GM12892 (cell line): ENCODE measurements at places on chromosomes 6 and 20.

DNA sequence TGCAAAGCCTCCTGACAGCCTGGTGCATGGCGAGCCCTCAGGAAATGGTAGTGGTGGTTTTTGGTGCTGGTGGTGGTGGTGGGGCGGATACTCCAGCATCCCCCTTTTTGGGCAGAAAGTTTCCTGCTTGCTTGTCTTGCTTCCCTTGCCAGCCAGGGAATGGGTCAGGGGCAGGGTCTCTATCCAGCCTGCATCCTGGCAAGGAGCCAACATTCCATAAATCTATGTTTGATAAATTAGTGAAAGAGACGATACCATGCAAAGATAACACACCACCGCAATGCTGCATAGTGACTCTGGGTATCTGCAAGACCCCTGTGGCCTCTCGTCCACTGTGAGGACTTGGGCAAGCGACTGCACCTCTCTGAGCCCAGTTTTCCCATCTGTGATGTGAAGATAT lies 246.2 kb downstream of the LRFN2 start:
- DNase-seq: no peak

GRCh38 chr20:3199206-3199605 lies 5.3 kb downstream of the DDRGK1 start:
- DNase-seq: no peak

DNA sequence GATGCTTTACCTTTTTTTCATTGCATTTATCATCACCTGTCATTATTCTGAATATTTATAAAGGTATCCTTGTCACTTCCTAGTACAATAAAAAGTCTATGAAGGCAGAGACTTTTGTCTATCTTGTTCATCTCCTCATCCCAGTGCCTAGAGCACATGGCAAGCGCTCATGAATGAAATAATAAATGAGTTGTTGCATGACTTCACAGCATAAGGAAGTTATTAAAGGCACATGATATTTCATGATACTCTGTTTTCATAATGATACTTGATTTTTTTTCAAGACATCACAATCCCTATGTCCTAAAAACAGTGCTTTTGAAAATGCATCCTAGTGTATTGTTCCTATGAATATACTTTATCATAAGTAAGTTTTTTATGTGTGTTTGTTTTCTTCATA lies 310.6 kb upstream of the RSPO3 start:
- DNase-seq: no peak

DNA sequence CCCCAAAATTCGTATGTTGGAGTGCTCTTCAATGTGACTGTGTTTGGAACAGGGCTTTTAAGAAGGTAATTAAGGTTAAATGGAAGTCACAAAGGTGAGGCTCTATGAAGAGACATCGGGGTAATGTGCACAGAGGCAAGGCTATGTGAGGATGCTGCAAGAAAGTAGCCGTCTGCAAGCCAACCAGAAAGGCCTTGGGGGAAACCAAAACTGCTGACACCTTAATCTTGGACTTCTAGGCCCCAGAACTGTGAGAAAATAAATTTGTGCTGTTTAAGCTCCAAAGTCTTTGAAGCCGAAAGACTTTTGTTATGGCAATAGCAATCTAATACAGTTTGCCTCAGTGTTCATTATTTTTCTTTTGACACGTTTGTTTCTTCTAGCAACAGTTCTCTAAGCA lies 2.4 kb upstream of the IRAK1BP1 start:
- DNase-seq: no peak

DNA sequence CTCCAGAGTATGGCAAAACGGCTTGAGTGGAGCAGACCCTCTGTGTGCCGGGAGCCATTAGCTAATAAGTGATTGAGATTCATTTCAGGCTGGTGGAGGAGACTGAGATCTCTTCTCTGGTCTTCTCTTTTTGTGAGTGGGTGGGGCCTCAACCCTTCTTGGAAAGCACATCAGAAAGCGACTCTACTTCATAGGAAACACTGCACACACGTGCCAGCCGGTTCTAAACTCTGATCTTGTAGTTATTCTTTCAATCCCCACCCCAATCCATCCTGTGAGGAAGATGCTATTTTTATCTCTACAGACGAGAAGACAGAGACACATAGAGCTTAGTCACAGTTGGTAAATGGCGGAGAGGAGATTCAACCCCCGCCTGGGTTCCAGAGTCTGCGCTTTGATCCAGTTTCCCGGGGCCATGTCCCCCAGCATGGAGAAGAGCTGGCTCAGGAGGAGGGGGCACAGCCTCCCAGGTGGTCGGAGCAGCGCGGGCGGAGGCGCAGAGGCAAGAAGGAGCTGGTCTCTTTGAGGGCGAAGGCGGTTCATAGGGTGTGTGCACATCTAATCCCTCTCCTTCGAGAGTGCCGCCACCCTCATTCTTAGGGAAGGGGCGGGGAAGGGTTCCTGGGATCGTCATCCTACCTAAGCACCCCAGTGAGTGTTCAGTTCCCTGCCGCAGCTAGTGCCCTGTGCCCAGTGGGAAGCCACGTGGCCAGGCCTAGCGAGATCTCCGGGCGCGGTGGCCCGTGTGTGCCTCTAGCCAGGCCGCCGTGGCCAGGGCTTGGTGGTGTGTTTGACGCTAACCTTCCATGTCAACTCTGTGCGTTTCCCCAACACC lies 49.0 kb upstream of the TAGAP start:
- no peak for DNase-seq
